ELF-1 (cell line): ENCODE measurements at places on chromosomes 11 and 22.

- DNase-seq, result no peak
These were observed 434.0 kb upstream of the LARGE1 start for GRCh38 chr22:34354071-34354817.

GRCh38 chr11:110196241-110196754 lies 100.1 kb downstream of the RDX start:
- peak; percentile 47 for DNase-seq

DNA sequence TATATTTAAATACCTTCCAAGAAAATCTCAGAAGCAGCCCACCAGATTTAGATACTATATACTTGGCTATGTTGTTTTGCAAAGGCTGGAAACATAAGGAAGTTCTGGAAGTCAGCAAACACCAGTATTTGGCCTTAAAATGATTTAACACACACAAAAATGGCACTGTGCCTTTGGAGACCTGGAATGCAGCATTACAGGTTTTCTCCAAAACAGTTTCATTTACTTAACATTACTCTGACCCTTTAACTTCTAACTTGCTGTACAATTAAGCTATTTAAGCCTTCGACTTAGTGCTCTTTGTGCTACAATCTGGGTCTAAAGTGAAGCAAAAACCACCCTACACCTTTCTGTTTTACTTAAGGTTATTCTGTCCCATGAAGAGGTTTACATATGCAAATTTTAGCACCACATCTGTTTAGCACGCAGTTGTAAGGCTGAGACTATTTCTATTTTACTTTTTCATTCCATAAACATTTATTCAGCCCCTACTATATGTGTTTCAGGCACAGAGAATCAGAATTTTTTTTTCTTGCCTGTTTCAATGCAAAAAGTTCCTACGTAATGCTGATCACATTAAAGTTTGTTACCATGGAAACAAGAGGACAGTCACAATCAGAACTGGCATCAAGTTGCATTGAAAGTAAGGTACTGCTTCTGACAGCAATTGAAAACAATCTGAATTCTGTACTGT lies 70.3 kb downstream of the MAML2 start:
- DNase-seq, result peak; percentile 24

- no peak for DNase-seq
These were observed 429.3 kb upstream of the CADM1 start for GRCh38 chr11:115933564-115933963.

- no peak for DNase-seq
These were observed 272 bp downstream of the DIXDC1 start for GRCh38 chr11:111937461-111937769.

DNA sequence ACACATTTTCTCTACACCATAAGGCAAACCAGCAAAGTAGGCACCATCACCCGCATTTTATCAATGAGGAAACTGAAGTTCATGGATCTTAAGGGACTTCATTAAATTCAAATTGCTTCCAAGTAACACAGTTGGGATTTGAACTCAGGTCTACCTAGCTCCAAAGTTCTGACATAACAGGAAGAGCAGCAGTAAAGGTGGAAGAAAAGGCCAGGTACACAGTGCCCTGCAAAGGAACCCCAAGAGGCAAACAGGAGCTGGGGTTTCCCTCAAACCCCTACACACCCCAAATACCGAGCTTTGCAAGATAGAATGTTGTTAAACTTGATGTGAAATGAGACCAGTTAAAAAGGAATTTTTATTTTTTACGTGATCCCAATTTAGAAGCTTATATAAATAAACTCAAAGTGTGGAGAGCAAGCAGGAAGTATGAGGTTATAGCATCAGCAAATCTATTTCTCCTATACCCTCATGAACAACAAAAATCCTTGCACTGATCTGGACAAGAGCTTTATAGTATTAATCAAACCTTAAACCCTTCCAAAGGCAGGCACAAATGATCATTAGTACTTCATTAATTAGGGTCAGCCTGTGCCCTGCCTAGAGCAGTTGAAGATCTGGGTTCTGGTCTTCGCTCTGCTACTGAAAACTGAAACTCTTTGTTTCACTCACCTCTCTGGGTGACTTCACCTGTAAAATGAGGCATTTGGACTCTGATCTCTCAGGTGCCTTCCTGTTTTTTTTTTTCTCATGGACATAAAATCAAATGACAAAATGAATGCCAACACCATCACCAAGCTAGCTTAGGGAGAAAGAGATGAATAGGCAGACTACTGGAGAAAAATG lies 36.5 kb downstream of the SYTL2 start:
- DNase-seq, result no peak

DNA sequence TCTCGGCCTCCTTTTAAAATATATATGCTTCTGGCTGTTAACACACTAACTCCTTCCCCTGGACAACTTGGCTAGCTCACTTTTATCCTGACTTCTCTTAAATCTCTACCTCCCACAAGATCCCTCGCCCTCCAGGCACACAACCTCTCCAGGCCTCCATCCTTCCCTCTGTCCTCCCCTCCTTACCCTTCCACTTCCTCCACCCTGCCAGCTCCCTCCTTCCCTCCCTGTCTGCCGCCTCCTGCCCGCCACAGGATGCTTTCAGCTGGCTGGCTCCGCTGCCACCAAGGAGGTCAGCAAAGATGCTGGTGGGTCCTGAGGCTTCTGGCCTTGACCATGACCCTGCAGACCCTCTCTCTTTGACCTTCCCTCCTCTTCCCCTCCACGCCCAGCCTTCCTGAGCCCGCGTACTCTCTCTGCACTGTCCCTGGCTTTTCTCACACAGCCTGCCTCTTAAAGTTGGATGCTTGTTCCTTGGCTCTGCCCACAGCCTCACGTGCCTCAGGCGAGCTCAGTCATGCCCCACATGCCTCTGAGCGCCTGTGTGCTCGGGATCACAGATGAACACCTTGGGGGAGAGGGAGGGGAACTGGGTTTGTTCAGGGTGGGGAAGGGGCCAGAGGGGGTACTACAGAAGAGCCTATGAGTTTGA lies 6.7 kb downstream of the NFAM1 start:
- DNase-seq, result no peak

GRCh38 chr11:133078591-133079404 lies 453.5 kb downstream of the OPCML start:
- peak; percentile 81 for DNase-seq

GRCh38 chr11:19164230-19164855 lies 37.4 kb downstream of the CSRP3 start:
- no peak for DNase-seq

- DNase-seq, result no peak
These were observed 2.2 kb downstream of the SUSD2 start for GRCh38 chr22:24183321-24184031.

DNA sequence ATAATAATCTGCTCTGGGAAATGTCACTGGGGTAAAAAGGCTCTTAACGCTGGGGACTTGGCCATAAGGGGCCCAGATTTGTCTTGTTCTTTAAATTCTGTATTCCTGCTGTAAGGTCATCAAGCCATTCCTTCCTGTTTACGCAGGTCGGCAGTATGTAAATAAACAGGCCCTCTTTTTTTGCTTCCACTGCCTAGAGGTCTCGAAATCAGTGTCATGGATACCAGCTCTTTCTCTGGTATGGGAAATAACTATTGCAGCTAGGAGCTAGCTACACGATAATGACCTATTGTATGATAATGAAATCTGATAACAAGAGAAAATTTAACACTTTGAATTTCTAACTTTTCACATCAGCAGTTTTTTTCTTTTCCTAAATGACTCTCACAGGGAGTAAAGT lies 209.2 kb upstream of the NARS2 start:
- DNase-seq, result no peak
